ENCODE measurements at places on chromosomes 11 and 22. TPM values are rescaled to one million over a fixed set of nuclear protein-coding genes. Genes with fewer than 3 reads are reported as not detected.
A peak's percentile ranks its signal among the peaks of the same experiment; 100 is the strongest.

Gene RAB39A
- total RNA-seq: 2.5 TPM

DNA sequence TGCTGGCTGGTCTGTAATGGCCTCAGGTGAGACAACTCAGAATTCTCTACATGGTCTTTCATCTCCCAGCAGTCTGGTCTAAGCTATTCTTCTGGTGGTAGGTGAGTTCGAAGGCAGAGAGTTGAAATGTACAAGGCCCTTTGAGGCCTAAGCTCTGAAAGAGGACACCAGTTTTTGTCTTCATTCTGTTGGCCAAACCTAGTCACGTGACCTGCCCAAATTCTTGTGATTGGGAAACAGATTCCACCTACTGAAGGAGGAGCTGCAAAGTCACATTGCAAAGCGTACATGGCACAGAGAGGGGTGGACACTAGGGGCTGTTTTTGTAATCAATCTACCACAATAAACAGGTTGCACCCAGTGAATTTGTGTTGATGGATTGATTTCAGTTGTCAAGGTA lies 193.5 kb downstream of the NAV2 start:
- no peak for ATAC-seq

GRCh38 chr11:789943-790342 lies at the start of gene CEND1:
CEND1 (minus strand) TSS chr11:790090; CDS start chr11:788576, 1,514 bp downstream.
- peak; percentile 75 for ATAC-seq

Gene RGL4
- 4.1 TPM for total RNA-seq

Gene ACR
- total RNA-seq: not detected

DNA sequence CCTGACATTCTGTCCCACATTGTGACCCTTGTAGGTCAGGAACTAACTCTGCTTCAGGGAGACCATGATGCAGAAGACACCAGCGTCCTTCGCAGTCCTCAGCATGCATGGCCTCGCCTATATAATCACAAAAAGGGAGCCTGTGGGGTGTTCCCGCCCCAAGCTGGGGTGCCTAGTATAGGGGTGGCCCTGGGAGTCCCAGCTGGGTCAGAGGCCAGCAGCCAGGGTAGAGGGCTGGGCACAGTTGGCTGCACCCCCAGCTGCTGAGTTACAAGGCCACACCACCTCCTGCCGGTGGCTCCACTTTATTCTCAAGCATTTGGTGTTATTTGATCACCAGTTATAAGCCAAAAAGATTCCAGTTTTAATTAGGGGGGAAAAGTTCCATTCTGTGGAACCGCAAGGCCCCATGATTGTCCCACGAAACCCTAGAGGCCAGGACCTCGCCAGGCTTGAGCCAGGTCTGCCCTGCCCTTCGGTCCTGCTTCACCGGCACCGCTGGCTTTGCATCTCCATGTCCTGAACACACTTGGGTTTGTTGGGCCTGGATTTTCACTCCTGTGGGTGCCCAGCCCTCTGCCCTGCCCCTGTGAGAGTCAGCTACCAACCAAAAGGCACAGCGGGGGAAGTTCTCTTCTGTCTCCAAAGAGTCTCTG lies 15.0 kb upstream of the GNB1L start:
- ATAC-seq: no peak

DNA sequence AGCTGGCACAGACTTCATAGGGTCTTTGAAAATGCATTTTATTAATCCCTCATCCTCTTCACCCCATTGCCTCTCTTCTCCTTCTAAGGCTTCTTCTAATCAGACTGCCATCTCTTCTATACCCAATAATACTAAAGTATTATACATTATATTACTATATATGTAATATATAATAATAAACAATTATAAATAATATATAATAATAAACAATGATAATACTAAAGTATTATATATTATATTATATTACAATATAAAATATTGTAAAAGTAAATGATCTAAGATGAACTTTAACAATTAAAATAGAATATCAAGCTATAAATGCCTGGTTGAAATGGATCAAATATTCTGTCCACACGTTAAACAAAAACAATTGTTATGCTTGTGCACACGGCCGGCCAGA lies 13.0 kb downstream of the SCGB2A1 start:
- no peak for ATAC-seq

- no peak for ATAC-seq
Measured at GRCh38 chr11:78688460-78688859, 113.8 kb upstream of the NARS2 start.

DNA sequence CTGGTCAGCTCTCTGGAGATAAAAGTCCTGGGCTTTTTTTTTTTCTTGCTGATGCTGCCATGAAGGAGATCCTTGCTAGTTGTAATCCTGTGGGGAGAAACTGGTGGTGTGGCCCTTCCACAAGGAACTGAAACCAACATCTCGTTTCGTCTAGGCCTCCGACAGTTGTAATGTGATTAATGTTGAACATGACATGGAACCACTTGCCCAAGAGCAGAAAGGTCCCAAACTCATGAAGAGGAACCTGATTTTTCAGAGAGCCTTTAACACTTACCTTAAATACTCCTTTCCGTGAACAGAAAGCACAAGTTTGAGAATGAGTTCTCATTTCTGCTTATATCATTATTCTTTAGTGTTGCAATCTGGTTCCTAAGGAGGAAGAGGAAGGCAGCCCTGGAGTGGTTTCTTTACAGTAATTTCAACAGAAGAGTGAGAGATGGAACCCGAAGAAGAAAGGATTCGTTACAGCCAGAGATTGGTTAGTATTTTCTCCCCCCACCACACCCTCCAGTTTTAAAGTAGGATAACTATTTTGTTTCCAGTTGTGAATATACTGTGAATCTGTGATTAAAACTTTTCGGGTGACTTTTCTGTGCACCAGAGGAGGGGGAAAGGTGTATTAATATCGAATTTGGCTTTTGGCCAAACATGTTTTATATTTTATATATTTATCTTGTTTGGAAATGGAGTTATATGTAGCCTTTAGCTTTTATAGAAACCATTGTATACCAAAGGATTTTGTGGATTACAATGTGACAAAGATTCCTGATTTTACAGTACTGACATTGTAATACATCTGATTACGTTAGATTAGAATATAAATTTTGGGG lies 2.0 kb downstream of the KDM2A start:
- ATAC-seq: no peak

DNA sequence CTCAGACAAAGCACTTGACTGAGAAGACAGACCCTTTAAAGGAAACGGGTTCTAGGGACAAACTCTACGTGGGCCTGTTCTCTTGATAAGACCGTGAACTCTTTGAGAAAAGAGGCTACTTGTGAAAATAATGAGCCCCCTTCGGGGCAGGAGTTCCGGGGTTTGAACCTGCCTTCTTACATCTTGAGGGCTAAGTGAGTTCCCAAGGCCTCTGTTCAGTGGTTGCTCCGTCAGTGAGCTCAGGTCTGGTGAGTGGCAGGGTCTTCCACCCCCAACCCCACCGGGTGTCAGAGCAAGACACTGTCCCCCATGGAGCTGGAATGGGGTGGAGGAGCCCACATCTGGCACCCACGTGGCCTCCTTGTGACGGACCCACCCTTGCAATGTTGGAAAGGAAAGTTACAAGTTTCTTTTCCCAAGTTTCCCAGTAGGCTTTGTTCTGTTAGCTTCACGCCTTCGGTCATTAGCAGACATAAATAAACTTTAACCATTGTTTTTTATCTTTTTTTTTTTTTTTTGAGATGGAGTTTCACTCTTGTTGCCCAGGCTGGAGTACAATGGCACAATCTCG lies 6.3 kb upstream of the SAMM50 start:
- no peak for ATAC-seq

DNA sequence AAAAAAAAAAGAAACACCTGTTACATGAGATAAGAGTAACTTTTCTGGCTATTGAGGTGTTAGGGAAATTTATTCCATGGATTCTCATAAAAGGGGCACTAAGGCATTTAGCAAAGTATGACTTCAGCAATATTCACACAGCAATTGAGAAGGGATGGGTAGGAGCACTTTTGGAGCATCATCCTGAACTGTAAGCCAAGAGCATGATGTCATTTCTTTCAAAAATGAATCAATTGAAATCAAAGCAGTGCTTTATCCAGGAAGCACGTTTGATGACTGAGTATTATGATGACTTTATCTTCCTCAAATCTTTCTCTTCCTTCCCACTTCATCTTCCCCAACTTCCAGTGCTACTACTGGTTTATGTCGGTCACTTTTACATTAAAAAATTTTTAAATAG lies 140.4 kb downstream of the MYO18B start:
- ATAC-seq: no peak

GRCh38 chr22:27100789-27101188 lies 443.4 kb downstream of the MIAT start:
- ATAC-seq: no peak

- no peak for ATAC-seq
Measured at GRCh38 chr11:113256431-113257202, 57.8 kb upstream of the TTC12 start.

DNA sequence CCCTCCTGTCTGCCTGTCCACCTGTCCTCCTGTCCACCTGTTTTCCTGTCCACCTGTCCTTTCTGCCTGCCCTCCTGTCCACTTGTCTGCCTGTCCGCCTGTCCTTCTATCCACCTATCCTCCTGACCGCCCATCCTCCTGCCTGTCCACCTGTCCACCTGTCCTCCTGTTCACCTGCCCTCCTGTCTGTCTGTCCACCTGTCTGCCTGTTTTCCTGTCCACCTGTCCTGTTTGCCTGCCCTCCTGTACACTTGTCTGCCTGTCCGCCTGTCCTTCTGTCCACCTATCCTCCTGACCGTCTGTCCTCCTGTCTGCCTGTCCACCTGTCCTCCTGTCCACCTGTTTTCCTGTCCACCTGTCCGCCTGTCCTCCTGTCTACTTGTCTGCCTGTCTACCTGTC lies 682.8 kb downstream of the TBC1D22A start:
- no peak for ATAC-seq

GRCh38 chr11:830295-831117 lies 2.2 kb upstream of the CD151 start:
- ATAC-seq: peak; percentile 40

- no peak for ATAC-seq
Measured at GRCh38 chr11:5335170-5335569, 8.2 kb downstream of the OR51B5 start.

Gene PIM3
- 235 TPM for total RNA-seq

Gene STK33
- 1.0 TPM for total RNA-seq

Gene B4GALNT4
- total RNA-seq: 9.4 TPM

- no peak for ATAC-seq
Measured at GRCh38 chr11:123221584-123221983, 26.5 kb upstream of the CLMP start.

DNA sequence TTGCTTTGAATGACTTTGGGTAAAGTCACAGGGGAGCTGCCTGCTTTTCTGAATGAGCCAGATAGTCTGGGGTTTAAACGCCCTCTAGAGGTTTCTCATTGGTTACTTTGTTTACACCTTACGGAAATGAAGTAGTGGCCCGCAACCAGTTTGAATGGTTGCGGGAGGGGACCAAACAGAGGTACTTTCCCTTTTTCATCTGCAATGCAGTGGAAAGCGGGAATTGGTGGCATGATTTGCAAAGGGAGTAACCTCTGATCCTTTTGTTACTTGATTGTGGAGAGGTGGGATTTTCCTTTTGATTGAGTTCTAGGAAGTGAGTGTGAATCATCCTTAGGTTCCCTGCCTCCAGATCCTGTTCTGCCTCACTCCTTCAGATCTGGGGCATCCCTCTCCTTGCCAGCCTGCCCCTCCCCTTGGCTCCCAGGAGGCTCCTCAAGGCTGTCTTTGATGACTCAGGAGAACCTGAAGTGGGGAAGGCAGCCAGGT lies 15.9 kb upstream of the GLYATL1 start:
- peak; percentile 85 for ATAC-seq

DNA sequence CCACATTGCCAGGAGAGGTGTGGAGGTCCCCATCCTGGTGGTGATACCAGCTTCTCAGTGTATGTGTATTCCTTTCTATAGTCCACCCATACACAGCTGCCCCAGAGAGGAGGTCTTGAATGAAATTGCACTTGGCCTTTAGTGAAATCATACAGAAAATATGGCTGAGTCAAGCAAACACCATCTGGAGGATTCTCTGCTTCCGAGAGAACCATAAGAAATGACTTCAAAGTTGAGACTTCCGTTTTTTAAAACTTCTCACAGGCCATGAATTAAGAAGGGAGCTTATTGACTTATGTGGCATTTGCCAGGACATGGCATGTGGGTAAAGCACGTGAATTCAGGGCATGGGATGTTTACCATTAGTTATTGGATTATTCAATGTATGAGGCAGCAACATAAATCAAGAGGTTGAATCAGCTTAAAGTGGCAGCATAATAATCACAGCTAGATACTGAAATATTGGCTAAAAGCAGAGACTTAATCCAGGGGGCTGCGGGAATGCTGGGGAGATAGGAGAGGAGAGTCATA lies 119.1 kb upstream of the MTNR1B start:
- no peak for ATAC-seq

GRCh38 chr11:18772211-18772610 lies 19.4 kb downstream of the PTPN5 start:
- no peak for ATAC-seq
